Uterus (tissue), 4 donors: ENCODE measurements at places on chromosomes 2 and 18. TPM values are rescaled to one million over a fixed set of nuclear protein-coding genes. Genes with fewer than 3 reads are reported as not detected.
A peak's percentile ranks its signal among the peaks of the same experiment; 100 is the strongest.

Gene CTAGE1
- total RNA-seq: not detected

GRCh38 chr2:160353166-160353565 lies 140.4 kb downstream of the RBMS1 start:
- no peak overlapping the region for H3K4me3 ChIP-seq
- no peaks in the 10 kb centered on the region for H3K36me3 ChIP-seq
- H3K4me1 ChIP-seq: no peaks in the 10 kb centered on the region
- peak overlapping the region; percentile 66 for H3K27ac ChIP-seq

GRCh38 chr2:54763636-54764291 lies 40.3 kb downstream of the EML6 start:
- no peak for DNase-seq
- no peaks in the 10 kb centered on the region for H3K36me3 ChIP-seq
- H3K27me3 ChIP-seq: no peaks in the 10 kb centered on the region
- no peak overlapping the region for H3K4me3 ChIP-seq

Gene DYNAP
- not detected for total RNA-seq

- no peak overlapping the region for H3K27ac ChIP-seq
- H3K4me1 ChIP-seq: no peaks in the 10 kb centered on the region
- no peaks in the 10 kb centered on the region for H3K27me3 ChIP-seq
- no peak overlapping the region for H3K4me3 ChIP-seq
- no peaks in the 10 kb centered on the region for H3K36me3 ChIP-seq
- no peak for DNase-seq
Observed at GRCh38 chr18:41966943-41967342, 11.9 kb downstream of the PIK3C3 start.

Gene AMER3
- not detected for total RNA-seq

Gene CYP27C1
- not detected for total RNA-seq

- no peaks in the 10 kb centered on the region for H3K36me3 ChIP-seq
- DNase-seq: no peak
- no peaks in the 10 kb centered on the region for H3K27me3 ChIP-seq
- peak overlapping the region; percentile 51 for H3K4me3 ChIP-seq
- no peak overlapping the region for H3K27ac ChIP-seq
- peaks cover 13% of the 10 kb centered on the region for H3K4me1 ChIP-seq
Observed at GRCh38 chr2:227164763-227165291, 403 bp downstream of the COL4A3 start.
